ENCODE measurements at places on chromosomes 7 and 10. TPM values are rescaled to one million over a fixed set of nuclear protein-coding genes. Genes with fewer than 3 reads are reported as not detected.

The EEPD1 gene
- polyA plus RNA-seq, result 9.1 TPM

The ABCB1 gene
- polyA plus RNA-seq, result 27.4 TPM

The CLEC2L gene
- 0.68 TPM for polyA plus RNA-seq

The TMEM273 gene
- 2.0 TPM for polyA plus RNA-seq

GRCh38 chr10:73456187-73456890 is 23.0 kb upstream of the MSS51 start:
- no peak for DNase-seq

GRCh38 chr10:74164716-74165529 is 13.9 kb downstream of the ADK start:
- DNase-seq, result no peak

- DNase-seq, result no peak
Observed at GRCh38 chr7:101169110-101169837, 3.9 kb upstream of the VGF start.

- no peak for DNase-seq
Observed at GRCh38 chr7:135257790-135258189, 24.2 kb downstream of the STRA8 start.

DNA sequence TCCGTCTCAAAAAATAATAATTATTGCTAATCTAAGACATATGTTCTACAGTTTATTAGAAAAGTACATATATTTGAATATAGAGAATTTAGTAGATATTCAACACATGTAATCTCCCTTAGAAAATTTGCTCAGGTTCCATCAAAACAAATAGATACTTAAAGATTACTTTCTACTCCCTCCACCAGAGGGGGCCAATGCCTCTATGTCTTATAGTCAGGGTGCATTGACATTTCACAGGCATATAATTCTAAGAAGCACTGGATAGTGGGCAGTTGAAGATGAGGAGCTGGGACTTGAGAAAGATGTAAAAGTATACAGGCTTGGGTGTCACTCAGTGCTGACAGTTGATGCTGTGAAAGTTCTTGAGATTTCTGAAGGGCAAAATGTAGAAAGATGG is 301.6 kb upstream of the HPS1 start:
- peak; percentile 6 for DNase-seq

DNA sequence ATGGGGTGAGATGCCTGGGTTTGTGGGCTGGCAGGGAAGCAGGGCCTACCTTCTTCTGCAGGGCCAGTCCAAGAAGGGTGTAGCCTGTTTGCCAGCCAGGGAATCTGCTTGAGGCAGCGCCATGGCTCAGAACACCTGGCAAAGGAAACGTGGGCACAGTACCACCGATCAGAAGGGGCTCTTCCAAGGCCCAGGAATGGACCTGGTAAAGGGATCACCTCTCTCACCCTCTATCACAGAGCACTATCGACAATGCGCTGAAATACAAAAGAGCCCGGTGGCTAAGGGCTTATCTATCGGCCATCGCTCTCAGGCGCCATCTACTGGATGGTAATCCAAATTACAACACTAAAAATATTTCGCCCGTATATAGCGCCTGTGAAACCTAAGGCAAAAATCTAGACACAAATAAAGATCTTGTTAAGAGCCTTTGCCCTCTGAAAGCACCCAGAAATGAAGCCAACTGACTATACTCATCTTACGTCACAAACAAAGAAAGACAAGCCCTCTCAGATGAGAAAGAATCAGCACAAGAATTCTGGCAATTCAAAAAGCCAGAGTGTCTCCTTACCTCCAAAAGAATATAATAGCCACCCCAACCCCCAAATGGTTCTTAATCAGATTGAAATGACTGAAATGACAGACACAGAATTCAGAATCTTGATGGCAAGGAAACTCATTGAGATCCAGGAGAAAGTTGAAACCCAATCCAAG is 217.8 kb upstream of the HPS1 start:
- no peak for DNase-seq

DNA sequence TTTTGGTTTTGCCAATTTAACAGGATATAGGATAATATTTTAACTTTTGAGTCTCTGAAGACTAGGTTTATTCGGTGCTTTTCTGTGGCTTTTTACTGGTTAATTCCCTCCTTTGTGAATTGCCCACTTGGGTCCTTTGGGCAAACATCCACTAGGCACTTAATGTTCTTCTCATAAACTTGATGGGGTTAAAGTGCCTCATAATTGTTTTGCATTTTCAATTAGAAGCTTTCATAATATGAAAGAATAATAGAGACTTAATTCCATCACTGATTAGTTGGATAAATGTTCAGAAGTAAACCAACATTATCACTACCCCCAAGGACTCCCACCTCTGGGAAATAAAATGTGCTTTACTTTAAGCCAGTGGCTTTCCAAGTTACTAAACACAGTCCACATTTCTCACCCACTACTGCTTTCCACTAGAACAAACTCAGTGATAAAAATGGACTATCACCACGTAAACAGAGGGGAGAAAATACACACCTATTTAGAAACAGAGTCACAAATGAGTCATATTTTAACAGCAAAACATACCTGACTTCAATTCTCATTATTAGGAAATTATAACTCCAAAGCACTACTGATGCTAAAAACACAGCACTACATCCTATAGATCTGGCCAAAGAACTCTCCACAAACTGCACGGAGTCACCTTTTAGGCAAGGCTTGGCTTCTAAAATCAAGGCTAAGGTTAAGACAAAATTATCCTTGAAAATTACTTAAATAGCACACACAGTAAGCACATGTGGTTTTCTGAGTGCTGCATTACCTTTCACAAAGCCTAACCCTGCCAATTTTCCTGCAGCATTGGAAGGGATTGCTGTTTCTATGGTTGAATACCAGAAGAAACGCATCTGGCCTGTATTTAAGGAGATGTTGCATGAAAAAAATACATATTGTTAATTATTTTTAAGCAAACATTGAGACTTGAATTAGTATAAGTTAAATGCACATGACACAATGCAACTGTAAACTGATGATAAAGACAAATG is 41.2 kb downstream of the PARD3 start:
- no peak for DNase-seq
